ENCODE measurements at places on chromosomes 1 and 21.
A peak's percentile ranks its signal among the peaks of the same experiment; 100 is the strongest.

GRCh38 chr21:31473685-31474345 is 129.8 kb upstream of the TIAM1 start:
- no peak for DNase-seq

DNA sequence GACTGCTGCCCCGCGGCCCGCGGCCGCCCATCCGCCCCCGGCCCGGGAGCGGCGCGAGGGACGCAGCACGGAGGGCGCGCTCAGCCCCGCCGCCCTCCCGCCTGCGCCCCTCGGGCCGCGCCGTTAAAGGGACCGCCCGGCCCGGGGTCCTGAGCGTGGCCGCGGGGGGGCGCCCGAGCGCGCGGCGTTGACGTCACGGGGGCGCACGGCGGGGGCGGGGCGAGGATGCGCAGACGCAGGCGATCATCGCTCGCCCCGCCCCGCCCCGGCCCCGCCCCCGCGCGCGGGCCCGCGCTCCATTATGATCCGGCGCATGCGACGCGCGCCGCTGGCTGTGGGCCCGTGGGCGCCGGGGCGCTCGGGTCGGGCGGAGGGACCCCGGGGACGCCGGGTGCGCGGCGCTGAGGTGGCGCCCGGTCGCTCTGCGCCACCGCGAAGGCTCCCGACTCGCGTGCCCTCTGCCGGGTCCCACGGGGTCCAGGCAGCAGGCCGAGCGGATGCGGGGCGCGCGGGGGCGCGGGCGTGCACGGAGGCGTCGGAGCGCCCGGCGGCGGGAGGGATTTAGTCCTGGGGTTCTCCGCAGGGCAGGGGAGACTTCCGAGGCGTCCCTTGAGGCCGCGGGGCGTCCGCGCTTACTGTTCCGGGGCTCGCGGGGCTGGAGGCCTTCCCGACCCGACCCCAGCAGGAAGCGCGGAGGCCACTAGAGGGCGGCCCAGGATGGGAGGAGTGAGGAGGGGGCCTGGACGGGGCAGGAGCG is at the start of gene DVL1:
DVL1 (minus strand) TSS at position 163 of the 757 bp plus-strand sequence. CDS start 353 bp downstream, outside the sequence.
- DNase-seq, result peak; percentile 42

DNA sequence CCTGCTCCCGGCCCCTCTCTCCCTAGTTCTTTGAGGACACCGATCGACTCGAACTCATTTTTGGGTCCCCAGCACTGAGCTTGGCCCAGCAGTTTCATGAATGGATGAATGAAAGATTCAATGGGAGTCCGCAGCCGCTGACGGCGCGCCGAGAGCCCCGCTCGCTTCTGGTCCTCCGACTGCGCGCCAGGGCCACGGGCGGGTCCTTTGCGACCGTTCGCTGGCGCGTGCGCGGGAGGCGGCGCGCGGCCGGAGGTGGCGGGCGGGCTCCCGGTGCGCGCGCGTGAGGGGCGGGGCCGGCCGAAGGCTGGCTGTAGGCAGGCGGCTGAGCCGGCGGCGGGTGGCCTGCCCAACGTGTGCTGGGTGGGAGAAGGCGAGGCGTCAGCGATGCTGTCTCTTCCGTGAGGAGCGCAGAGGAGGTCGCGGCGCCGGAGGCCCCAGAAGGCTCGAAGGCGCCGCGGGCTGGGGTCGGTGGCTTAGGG is at the start of gene MAST2:
MAST2 (plus strand) TSS at position 314 of the 482 bp plus-strand sequence. CDS start 284 bp downstream, outside the sequence.
- DNase-seq, result peak; percentile 80

- no peak for DNase-seq
Measured at GRCh38 chr1:193558491-193559028, 372.1 kb upstream of the B3GALT2 start.

DNA sequence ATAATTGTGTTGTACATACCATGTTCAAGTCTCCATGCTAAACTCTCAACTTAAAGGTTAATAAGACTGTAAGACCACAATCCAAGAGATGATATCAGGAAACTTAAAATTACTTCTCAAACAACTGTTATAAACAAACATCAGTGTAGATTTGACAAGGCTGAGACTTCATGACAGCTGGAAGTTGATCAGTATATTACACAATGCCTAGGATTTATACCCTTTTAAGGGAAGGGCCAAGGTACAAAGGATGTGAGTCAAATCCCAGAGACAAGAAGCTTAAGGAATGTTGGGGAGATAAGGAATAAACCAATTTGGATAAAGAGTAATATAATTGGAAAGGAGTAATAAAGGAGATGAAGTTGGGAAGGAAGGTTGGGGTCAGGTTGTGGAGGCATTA is 98.8 kb downstream of the LBR start:
- DNase-seq, result no peak

- no peak for DNase-seq
Measured at GRCh38 chr1:165824269-165824643, 3.2 kb upstream of the UCK2 start.
